GM13977 (cell line): ENCODE measurements at places on chromosomes 11 and 22.

- DNase-seq: no peak
Measured at GRCh38 chr11:62133328-62134065, 9.7 kb downstream of the INCENP start.

DNA sequence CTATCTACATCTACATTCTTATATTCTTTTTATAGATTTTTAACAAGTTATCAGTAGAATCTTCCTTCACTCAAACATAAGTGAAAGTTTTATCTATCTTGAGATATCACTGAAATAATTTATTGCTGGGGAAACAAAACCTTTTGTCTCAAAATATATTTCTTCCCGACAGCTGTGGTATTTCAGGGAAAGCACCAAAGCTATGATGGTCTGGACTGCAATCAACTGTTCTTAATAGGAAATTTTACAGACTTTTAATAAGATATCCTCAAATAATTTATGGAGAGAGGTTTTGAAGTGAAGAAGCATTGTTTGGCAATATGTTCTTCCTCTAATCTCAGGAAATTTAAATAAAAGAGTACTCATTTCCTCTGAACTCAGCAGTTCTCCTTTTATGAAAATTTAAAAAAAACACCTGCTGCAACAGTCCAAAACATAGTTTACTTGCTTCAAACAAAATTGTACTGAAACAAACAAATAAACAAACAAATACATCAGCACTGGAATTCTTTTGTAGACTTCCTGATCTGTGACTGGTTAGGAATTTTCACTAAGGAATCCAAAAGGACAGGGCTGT lies 33.9 kb upstream of the EIF3M start:
- no peak for DNase-seq

DNA sequence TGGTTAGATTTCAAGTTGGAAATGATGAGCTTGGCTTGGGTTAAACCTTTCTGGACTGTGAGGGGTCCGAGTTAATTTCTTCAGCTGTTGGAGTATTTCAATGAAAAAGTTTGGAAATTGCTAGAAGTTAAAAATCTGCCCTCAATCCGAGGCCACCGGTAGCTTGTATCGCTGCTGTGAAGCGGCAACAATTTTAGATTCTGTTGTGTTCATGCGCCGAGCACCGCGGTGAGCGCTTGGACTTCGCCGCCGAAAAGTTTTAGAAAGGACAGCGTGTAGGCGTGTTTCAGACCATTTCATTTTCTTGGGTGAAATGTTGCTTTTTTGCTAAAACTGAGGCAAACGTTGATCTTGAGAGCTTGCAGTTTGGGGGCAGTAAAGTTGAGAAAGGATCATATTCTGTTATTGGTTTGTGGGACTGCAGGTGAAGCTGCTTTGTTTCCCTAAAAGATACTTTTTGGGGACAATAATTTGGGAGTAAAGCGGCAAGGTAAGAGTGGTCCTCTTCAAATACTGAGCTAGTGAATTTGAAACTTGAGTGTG lies 928 bp downstream of the FBXO7 start:
- DNase-seq: peak; percentile 27

- DNase-seq: no peak
Measured at GRCh38 chr11:1219446-1219833, 3.4 kb upstream of the MUC5B start.

- DNase-seq: no peak
Measured at GRCh38 chr22:46690146-46690545, 47.9 kb downstream of the CERK start.

- DNase-seq: peak; percentile 49
Measured at GRCh38 chr11:60389279-60389910, 6.9 kb upstream of the MS4A14 start.

DNA sequence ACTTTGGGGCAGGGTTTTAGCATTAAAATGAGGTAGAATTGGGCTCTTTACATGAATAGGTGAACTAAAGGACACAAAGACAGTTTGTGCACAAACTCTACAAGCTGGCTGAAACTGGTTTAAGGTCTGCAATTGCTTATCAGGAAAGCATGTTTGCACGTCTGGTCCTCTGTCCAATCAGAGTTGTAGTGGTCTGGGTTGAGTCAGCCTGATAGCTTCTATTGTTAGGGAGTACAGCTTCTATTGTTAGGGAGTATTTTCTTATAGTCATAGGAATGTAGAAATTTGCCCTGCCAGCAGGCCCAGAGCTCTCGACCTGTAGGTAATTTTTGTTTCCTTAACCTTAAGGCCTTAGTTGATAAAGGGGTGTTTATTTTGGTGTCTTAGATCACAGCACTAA lies 1422.4 kb downstream of the LRRC4C start:
- DNase-seq: no peak

DNA sequence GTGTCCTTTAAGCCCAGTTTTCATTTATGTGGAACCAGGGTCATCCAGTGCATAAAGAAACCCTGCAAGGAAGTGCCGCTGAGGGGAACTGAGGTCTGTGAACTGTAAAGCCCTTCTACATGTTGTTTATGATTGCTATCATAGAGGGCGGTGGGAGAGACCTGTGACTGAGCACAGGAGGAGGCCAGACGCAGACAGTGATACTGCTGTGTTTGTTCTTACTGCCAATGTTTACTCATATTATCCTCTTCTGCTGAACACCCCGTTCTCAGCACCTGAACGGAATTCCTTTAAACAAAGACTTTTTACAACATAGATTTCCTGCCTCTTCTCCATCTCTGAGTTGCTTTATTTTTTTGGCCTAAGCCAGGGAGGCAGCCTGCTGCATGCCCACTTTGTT lies 967 bp upstream of the GALNT18 start:
- no peak for DNase-seq

DNA sequence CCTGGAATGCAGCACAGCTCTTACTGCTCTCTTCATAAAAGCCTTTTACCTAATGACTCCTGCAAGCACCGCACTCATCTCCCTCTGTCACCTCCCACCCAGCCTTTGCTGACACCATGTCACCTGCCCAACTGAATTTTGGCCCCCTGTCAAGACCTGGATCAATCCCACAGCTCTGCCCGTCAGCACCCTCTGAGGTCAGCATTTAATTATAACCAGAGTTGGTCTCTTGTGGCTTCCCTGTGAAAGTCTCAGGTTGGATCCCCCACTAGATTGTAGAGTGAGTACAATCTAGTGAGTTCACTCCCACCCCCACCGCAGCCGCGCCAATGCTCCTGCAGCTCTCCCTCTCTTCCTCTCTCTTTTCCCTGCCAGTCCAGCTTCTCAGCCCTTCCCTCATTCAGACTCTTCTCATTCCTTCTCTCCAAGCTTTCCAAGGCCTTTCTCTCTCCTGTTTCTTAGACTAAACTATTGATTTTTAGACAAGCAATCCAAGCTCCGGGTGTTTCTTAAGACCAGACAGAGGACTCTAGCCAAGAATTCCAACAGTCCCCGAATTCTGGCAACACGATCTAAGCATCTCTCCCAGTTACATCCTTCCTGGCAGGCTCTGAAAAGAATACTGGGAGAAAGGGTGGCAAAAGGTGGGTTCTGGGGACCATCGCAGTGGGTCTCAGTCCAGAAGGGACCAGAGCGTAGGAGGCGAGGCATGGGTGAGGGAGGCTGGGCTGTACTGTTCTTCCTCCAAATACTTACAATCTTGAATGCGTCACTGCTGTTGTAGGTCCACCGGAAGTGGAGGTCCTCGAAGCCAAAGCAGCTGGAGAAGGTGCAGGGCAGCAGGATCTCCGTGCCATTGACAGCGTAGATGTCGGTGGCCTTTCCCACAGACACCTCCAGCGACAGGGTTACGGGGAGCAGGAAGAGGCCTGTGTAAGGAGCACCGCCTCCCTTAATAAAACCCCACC lies 8.0 kb downstream of the SCN4B start:
- DNase-seq: no peak

DNA sequence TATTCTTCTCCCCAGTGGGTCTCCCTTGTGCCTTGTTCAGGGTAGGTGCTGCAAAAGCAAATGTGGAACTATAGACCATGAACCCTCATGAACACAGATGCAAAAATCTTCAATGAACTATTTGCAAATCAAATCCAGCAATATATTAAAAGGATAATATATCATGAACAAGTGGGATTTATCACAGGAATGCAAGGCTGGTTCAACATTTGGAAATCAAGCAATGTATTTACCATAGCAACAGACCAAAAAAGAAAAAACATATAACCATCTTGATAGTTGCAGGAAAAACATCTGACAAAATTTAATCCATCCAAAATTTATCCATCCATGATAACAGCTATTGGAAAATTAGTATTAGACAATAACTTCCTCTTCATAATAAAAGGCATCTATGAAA lies 11.4 kb upstream of the OSBPL5 start:
- DNase-seq: no peak

GRCh38 chr11:76662656-76663485 lies 7.7 kb downstream of the LRRC32 start:
- no peak for DNase-seq

DNA sequence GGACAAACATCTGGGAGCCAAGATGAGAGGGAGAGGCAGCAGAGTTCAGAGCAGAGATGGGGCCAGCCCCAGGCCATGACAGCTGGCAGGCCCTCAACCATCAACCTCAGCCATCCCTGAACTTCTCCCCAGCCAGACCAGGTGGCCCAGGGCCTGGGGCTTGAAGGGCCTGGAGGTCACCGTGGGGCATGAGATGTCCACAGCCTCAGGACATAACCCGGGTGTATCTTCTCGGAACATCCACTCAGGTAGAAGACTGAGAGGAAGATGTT lies 12.4 kb upstream of the SLC39A13 start:
- DNase-seq: no peak

- no peak for DNase-seq
Measured at GRCh38 chr11:74474316-74474715, 7.0 kb upstream of the KCNE3 start.

DNA sequence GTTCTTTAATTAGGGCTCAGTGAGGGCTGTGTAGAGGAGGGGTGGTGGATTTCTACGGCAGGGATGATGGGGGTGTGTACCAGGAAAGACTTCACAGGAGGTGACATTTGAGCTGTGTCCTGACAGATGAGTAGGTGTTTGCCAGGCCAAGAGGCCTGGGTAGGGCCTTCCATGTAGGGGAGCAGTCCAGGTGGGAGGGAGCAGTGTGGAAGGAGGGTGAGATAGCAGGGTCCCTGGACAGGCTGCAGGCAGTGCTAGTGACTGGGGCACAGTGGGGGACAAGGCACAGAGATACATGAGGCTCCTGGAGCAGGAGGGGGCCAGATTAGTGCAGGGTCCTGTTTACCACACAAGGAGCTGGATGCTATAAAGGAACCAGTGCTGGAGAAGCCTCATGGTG lies 147.9 kb upstream of the CADM1 start:
- DNase-seq: no peak

DNA sequence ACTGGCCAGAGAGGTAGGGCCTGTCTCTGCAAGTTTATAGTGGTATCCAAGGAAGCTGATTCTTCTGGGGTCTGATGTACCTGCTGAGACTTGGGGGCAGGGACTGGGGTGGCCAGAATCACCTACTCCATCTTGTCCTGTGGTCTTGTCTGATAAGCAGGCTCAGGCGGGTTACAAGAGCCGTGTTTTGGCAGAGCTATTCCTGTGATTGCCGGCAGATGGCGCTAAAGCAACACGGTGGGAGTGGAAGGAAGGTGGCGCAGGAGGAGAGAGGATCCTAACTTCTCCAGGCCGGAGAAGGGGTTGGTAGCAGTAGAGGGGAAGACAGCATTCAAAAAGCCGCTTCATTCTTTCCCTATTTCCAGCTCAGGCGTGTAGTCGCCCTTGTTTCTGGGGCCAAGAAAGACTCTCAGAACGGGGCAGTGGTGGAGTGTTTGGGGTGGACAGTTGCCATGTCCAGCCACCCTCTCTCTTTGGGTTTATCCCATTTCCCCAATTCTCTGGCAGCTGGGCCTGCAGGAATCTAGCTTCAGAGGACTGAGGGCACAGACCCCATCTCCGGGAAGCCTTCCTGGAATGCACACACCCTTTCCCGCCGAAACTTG lies 15.1 kb downstream of the CHRM1 start:
- DNase-seq: peak; percentile 85

DNA sequence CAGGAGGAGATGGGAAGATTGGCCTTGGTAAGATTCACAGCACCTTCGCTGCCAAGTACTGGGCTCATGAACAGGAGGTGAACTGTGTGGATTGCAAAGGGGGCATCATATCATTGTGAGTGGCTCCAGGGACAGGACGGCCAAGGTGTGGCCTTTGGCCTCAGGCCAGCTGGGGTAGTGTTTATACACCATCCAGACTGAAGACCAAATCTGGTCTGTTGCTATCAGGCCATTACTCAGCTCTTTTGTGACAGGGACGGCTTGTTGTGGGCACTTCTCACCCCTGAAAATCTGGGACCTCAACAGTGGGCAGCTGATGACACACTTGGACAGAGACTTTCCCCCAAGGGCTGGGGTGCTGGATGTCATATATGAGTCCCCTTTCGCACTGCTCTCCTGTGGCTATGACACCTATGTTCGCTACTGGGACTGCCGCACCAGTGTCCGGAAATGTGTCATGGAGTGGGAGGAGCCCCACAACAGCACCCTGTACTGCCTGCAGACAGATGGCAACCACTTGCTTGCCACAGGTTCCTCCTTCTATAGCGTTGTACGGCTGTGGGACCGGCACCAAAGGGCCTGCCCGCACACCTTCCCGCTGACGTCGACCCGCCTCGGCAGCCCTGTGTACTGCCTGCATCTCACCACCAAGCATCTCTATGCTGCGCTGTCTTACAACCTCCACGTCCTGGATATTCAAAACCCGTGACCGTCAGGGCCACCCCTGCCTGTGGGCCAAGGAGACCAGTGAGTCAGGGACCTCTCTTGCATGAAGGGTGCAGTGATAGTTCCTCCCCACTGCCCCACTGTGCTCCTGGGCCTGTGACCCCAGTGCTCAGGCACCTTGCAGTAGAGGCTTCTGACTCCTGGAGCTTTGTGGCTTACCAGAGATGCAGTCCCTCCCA lies 83.6 kb downstream of the BCR start:
- no peak for DNase-seq

DNA sequence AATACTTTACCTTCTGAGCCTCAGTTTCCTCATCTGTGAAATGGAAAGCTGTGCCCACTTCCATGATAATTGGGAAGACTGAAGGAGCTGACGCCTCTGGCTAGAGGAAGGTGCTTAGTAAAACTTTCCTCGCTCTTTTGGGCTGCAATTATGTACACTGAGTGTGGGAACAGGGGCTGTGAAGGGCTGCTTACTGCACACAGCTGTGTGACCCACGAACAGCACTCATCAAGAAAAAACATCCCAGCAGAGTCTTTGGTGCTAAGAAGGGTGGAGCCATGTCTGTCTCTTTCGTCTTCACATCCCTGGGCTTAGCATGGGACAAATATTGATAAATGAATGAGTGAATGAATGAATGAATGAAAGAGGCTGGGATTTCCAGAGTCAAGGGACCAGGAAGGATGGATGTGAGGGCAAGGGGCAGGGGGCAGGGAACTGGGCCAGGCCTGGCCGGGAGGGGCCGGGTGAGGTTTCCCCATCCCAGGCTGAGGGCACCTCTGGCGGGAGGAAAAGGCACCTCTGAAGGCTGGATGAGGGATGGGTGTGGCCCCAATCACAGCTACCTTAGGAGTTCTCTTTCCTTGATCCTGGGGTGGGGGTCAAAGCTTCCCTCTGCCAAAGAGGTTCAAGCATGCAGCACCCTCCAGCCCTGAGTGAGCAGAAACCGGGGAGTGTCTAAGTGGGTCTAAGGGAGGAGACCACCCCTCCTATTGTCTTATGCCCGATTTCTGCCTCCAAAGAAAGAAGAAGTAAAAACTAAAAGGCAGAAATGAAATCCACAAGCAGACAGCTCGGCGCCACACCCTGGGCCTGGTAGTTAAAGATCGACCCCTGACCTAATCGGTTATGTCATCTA lies 9.2 kb upstream of the CD5 start:
- DNase-seq: no peak
